ENCODE measurements at places on chromosomes 5 and 9. TPM values are rescaled to one million over a fixed set of nuclear protein-coding genes. Genes with fewer than 3 reads are reported as not detected.

- no peak for DNase-seq
Measured at GRCh38 chr5:2847608-2848007, 96.1 kb upstream of the IRX2 start.

GRCh38 chr9:69020301-69021145 lies 6.6 kb upstream of the PRKACG start:
- DNase-seq = no peak

- DNase-seq = no peak
Measured at GRCh38 chr5:180390441-180391190, 37.5 kb upstream of the GFPT2 start.

DNA sequence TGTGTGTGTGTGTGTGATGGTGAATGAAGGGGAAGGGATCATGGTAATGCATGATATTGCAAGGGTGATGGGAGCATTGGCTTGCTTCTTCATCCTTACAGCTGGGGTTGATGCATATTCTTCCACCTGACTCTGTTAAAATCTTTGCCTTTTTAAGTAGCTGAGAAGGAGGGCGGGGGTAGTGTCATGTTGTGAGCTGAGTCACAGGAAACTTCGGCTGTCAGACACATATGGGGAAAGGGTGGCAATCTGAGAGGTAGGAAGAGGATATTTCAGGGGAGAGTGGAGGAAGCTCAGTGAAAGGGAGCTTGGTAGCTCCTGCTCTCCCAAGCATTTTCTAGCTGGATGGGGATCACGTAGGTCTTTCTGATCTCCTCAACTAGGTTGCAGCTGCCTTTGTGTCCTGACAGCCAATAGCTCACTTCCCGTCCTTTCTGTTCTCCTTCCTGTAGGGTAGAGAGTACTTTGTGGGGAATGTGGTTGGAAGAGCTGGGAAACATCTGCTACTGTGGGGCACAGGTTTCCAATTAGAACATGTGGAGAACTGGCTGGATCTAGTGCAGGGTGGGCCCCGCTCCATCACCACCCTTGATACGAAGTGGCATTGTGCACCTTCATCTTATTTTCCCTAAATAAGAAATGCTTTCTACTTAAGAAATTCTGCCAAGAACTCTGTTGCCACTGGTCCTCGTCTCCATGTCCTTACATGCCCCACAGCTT lies 18.1 kb upstream of the CLK4 start:
- DNase-seq = no peak

- DNase-seq = no peak
Measured at GRCh38 chr9:6239048-6239461, 23.4 kb downstream of the IL33 start.

GRCh38 chr5:159091065-159091464 lies 8.7 kb downstream of the EBF1 start:
- DNase-seq = no peak

DNA sequence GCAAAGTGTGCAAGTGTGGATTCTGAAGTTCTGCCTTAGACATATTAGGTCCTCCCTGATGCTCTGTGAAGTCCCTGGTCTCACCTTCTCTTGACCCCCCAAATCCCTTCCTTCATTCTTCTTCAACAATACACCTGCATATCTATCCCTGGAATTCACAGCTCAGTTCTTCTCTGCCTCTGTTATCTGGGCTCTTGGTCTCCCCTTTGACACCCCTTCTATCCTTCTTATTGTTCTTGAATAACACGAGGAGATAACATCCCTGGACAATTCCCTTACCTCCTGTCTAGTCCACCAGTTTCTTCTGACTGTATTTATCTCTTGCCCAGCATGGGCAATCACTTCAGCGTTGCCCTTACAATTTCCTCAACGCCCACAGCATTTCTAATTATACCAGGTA lies 104.8 kb upstream of the ATG10 start:
- DNase-seq = no peak

PCDHGB2 gene
- total RNA-seq = 13.8 TPM

NEUROG1 gene
- total RNA-seq = not detected

IGFBPL1 gene
- total RNA-seq = not detected

All from heart left ventricle (tissue), 16 donors.